HL-60 (cell line): ENCODE measurements at places on chromosomes 4 and X.

GRCh38 chr4:137819964-137820383 is 287.7 kb upstream of the PCDH18 start:
- DNase-seq, result peak; percentile 26

- no peak for DNase-seq
Measured at GRCh38 chr4:42133006-42133405, 19.4 kb downstream of the BEND4 start.

GRCh38 chr4:40840985-40841571 is 91.3 kb downstream of the NSUN7 start:
- peak; percentile 82 for DNase-seq

- DNase-seq, result no peak
Measured at GRCh38 chr4:122577189-122577553, 43.7 kb downstream of the IL21 start.

DNA sequence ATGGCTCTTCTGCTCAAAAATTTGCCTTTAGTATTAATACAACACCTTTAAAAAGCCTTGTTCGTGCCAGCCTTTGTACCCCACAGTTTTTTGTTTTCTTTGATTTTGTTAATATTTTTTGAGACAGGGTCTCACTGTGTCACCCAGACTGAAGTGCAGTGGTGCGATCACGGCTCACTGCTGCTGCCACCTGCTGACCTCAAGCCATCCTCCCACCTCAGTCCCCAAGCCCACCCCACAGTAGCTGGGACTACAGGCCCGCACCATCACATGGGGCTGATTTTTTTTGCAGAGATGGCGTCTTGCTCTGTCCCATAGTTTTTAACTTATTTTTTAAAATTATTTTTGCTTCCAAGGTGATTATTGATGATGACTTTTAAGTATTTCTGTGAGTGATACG is 134.0 kb downstream of the HTR2C start:
- no peak for DNase-seq
